ENCODE measurements at places on chromosomes 13 and 19. TPM values are rescaled to one million over a fixed set of nuclear protein-coding genes. Genes with fewer than 3 reads are reported as not detected.

PSG7 gene
- 0.26 TPM for polyA plus RNA-seq

KLK3 gene
- polyA plus RNA-seq: not detected

MBD3L1 gene
- not detected for polyA plus RNA-seq

NANOS3 gene
- 0.85 TPM for polyA plus RNA-seq

KLK11 gene
- polyA plus RNA-seq: not detected

SPIB gene
- polyA plus RNA-seq: not detected

ZNF835 gene
- not detected for polyA plus RNA-seq

LMTK3 gene
- polyA plus RNA-seq: 0.87 TPM

ZNF737 gene
- polyA plus RNA-seq: 1.1 TPM

NDUFS7 gene
- 136 TPM for polyA plus RNA-seq

GFY gene
- polyA plus RNA-seq: not detected

APC2 gene
- 0.41 TPM for polyA plus RNA-seq

FLT3LG gene
- 10.2 TPM for polyA plus RNA-seq

TEX101 gene
- not detected for polyA plus RNA-seq

CYP2A6 gene
- polyA plus RNA-seq: not detected

OR7D4 gene
- not detected for polyA plus RNA-seq

GPC5 gene
- polyA plus RNA-seq: 0.94 TPM

KCTD15 gene
- 19.6 TPM for polyA plus RNA-seq

ZNF829 gene
- 0.58 TPM for polyA plus RNA-seq

C19orf73 gene
- 1.2 TPM for polyA plus RNA-seq

KLK10 gene
- polyA plus RNA-seq: not detected

PTH2 gene
- polyA plus RNA-seq: not detected

KCNRG gene
- 0.66 TPM for polyA plus RNA-seq

DOCK6 gene
- polyA plus RNA-seq: 17.7 TPM

APLP1 gene
- polyA plus RNA-seq: 44.3 TPM

C1QTNF9B gene
- 1.1 TPM for polyA plus RNA-seq

BEST2 gene
- polyA plus RNA-seq: not detected

TNNI3 gene
- polyA plus RNA-seq: not detected

USHBP1 gene
- not detected for polyA plus RNA-seq

BCAM gene
- polyA plus RNA-seq: 27.5 TPM

RFXAP gene
- 2.7 TPM for polyA plus RNA-seq

MEIOSIN gene
- polyA plus RNA-seq: not detected

CBARP gene
- polyA plus RNA-seq: 3.9 TPM

ADGRE3 gene
- polyA plus RNA-seq: not detected

EPN1 gene
- polyA plus RNA-seq: 127 TPM

DLL3 gene
- 1.3 TPM for polyA plus RNA-seq

TNFSF13B gene
- 0.29 TPM for polyA plus RNA-seq

AMER2 gene
- polyA plus RNA-seq: not detected

STXBP2 gene
- 12.6 TPM for polyA plus RNA-seq

ATP4A gene
- not detected for polyA plus RNA-seq

SLC17A7 gene
- not detected for polyA plus RNA-seq

HAUS8 gene
- polyA plus RNA-seq: 14.2 TPM

C3 gene
- polyA plus RNA-seq: 0.36 TPM

Data from IMR-90 (cell line).